ENCODE measurements at places on chromosomes 4 and X.

- peak; percentile 85 for DNase-seq
Measured at GRCh38 chr4:6974138-6974848, 64.7 kb downstream of the TBC1D14 start.

DNA sequence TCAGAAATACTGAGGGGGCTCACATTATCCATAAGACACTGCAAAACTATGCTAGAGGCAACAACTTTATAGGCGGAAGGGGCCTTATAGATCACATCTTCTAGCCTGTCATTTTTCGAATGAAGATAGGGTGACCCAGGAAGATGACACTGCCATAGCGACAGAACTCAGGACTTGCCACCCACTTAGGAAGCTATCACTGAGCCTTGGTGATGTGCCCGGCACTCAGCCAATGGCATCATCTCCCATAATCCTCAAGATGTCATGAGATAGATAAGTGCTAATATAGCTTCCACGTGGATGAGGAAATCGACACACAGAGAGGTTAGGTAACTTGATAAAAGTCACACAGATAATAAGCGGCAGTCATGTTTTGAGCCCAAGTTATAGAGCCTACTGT is 346.6 kb downstream of the DHX15 start:
- DNase-seq, result no peak

DNA sequence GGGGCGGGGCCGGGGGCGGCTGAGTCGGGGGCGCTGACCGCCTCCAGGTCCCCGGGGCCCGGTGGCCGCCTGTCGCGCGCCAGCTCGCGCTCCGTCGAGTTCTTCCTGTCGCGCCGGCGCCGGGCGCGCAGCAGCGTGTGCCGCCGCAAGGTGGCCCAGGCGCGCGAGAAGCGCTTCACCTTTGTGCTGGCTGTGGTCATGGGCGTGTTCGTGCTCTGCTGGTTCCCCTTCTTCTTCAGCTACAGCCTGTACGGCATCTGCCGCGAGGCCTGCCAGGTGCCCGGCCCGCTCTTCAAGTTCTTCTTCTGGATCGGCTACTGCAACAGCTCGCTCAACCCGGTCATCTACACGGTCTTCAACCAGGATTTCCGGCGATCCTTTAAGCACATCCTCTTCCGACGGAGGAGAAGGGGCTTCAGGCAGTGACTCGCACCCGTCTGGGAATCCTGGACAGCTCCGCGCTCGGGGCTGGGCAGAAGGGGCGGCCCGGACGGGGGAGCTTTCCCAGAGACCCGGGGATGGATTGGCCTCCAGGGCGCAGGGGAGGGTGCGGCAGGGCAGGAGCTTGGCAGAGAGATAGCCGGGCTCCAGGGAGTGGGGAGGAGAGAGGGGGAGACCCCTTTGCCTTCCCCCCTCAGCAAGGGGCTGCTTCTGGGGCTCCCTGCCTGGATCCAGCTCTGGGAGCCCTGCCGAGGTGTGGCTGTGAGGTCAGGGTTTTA is 1.5 kb downstream of the ADRA2C start:
- peak; percentile 69 for DNase-seq

DNA sequence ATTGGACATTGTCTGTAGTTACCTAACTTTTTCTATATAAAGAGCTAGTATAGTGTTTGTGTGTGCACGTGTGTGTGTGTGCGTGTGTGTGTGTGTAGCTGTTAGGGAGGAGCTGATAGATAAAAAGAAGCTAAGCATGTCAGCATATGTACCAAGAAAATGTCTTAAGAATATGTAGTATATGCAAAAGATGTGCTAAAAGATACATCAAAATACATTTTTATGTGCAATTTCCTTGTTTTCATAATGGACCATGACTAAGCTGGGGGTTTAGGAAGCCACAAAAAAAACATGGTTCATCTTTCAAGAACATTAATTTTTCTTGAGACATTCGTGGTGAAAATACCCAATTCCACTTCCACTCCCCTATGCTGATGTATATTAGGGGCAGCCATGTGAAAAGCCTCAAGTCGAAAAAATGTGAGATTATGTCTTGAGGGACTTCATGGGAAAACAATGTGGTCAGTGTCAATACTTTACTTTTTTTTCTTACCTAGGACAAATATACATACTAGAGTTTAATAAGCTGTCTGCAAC is 1599.7 kb downstream of the ARAP2 start:
- DNase-seq, result no peak

- no peak for DNase-seq
Measured at GRCh38 chrX:137547291-137547690, 18.6 kb upstream of the ZIC3 start.

DNA sequence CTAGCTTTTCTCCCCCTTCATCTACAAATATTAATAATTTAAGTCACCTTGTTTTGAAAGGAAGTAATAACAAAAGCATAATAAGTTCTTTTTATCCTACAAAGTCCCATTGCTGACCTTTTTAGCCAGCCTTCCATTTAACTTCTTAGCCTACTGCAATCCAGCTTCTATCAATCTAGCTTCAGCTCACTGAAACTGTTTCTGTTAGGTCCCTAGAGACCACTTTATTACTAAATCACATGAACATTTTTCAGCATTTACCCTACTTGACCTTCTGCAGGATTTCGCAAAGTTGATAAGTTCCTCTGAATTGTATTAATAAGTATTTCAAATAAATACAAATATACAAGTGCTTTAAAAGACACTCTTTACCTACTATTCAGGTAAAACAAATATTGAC is 186.5 kb downstream of the ANTXR2 start:
- DNase-seq, result no peak

DNA sequence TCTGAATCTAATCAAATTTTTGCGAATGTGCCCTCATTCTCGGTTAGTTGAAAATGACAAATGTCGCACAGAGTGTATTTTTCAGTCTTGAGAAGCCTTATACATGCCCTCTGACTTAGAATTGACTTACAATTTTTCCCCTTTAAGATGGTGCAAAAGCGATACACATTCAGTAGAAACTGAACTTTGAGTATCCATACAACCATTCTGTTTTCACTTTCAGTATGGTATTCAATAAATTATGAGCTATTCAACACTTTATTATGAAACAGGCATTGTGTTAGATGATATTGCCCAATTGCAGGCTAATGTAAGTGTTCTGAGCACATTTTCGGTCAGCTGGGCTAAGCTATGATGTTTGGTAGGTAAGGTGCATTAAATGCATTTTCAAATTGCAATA is 43.4 kb downstream of the SLC9A7 start:
- no peak for DNase-seq

GRCh38 chrX:134167591-134168203 is 69.3 kb upstream of the CCDC160 start:
- DNase-seq, result no peak
